ENCODE measurements at places on chromosomes 12 and 14.

GRCh38 chr14:33808187-33808586 is 142.7 kb downstream of the EGLN3 start:
- no peak for DNase-seq

DNA sequence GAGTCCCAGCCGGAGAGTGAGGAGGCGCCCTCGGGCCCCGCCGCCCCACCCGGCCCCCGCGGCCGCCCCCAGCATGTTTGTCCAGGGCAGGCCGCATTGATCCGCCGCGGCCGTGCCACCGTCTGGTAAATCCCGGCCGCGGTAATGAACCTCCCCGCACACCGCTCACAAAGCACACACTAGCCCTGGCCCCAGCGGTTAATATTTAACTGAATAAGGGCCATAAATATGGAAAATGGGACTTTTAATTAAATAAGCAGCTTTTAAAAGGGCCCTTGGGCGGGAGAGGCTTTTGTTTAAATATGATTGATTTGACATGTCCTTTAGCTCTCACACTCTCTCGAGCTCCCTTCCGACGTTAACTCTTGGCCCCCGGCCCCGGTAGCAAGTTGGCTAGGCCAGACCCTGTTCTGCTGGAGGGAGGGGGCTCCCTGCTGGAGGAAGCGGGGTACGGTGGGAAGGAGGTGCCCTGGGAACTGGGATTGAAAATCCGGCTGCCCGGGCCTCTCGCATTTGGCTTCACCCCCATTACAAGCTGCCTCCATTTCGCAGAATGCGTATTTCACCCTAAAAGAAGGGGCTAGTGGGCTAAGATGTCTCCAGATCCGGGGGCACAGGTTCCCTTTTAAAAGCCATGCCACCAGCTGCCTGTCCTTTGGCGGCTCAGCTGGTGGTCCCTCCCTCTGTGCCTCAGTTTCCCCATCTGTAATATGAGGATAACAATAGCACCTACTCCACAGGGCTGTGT is 199.8 kb downstream of the RBM19 start:
- no peak for DNase-seq

GRCh38 chr14:105481886-105482457 is 4.7 kb upstream of the CRIP1 start:
- DNase-seq: peak; percentile 95

DNA sequence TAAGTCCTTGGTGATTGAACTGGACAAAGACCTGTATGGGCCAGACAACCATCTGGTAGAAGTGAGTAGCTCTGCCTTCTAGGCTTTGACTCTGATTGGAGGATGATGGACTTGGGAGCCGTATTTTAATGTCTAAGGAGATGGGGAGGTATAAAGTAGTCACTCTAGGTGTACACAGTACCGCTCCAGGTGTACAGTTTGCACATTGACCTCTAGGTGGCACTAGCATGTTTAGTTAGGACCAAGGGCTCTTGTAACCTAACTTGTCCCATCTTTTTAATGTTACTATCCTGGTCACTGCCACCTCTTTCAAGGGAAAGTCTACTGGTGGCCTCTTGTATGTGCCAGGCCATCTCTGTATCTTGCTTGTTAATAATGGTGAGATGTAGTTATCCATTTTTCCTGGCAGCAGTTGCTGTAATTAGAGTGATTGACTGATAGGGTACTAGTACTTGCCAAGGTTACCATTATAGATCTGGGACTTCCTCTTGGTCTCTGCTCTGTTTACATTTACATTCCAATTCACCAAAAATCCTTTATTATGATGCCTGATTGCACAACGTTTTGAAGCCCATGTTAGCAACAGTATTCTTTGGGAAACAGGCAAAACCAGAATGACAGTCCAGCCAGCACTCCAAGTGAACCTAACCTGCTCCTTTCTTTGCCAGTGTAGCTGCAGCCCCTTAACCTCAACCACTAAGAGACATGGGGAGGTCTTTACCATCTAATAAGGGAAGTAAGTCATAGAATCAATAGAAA is 3.6 kb downstream of the SMARCD1 start:
- peak; percentile 77 for DNase-seq

DNA sequence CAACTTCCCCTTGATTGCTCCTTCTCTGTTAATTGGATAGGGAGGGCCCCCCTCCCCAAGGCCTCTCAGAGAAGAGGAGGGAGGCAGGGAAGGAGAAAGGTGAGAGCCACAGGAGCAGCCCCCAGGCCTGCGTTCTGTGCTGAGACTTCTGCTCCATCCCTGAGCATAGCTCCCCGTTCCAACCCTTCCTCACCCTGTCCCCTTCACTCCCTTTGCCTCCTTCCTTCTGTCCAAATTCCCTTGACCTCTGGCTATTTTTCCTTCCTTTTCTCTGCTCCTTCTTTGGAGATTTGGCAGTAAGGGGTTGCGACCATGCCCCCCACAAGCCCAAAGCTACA is 788 bp upstream of the ASIC1 start:
- DNase-seq: no peak

DNA sequence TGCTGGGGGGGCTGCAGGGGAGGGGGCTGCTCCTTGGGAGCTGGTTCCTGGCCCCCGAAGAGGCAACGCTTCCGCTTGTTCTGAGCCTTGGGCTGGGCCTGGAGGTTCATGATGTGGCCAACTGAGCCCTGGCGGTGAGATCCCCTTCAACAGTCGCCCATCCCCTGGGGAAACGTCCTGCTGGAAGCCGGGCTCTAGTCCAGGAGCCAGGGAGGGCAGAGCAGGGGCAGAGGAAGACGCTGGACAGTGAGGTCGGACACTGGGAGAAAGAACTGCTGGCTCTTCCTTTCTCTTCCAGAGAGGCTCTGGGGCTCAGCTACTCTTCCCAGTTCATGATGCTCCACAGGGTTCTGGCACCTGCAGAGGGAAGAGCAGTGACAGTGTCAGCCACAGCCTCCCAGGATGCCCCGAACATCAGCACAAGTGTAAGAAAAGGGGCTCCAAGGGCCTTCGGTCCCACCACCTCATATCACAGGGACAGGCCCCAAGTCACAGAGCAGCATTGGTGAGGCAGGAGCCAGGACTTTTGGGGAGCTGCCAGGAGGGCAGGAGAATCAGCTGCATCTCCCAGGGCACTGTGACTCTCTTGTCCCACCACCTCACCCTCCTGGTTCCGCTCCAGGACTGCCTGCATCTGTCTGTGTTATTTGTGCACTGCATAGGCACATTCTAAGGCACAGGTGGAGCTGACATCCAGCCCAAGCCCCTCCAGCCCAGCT is 25.9 kb upstream of the PNMA1 start:
- no peak for DNase-seq

DNA sequence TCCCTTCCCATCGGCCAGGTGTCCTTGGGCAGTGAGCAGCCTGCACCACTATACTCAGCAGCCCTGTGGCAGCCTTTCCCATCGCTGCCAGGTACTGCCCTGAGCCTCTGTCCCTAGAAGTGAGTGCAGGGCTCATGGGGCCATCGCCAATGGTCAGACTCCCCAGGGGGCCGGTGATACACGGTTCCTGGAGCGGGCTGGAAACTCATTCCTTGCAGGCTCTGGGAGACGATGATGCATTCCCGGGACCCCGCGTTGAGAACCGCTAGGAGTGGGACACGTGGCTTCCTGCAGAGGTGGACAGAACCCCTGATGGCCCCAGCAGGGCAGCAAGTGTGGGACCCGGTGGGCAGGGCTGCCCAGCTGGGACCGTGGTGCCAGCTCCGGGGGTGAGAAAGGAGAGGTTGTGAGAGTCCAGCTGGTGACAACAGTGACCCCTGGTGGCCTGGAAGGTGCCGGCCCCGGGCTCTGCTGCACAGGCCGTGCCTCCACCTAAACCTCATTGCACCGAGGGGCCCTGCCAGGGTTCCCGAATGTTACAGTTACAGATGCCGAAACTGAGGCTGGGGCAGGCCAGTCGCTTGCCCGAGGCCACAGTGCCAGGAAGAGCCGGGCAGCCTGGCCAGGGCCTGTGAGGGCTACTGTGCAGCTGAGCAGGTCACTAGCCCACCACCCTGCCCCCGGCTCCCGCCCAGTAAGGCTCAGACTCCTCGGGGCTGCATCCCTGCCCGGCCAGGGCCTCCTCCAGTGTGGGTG is 33.8 kb downstream of the FBRSL1 start:
- peak; percentile 78 for DNase-seq

DNA sequence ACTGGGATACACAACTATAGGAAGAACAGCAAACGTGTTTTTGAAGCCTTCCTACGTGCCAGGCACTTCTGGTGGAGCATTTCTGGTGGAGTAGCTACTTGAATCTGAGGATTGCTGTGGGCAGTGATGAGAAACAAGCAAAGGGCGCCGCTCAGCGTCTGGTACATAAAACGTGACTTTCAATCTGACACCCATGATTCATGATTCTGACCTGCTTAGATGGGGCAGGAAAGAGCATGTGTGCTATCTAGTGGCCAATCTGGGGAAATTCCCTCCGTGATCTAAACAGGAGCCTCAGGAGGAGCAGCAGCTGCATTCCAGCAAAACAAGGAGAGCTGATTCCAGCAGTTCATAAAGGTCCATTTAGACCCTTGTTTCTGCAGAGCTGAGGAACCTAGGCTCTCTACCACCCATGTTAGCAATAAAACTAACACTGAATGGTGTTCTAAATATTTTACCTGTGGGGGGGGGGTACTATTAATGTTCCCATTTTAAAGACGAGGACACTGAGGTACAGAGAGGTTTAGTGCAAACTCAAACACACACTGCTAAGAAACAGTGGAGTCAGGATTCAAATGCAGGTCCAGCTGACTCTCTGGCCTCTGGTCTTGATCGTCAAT is 37.8 kb downstream of the PAH start:
- DNase-seq: peak; percentile 62

GRCh38 chr14:64612021-64612380 is 62.2 kb downstream of the PPP1R36 start:
- DNase-seq: no peak

- no peak for DNase-seq
These were observed 1.0 kb upstream of the GLRX5 start for GRCh38 chr14:95533822-95534221.

GRCh38 chr14:74563233-74563585 is 48.8 kb downstream of the LTBP2 start:
- DNase-seq: no peak

DNA sequence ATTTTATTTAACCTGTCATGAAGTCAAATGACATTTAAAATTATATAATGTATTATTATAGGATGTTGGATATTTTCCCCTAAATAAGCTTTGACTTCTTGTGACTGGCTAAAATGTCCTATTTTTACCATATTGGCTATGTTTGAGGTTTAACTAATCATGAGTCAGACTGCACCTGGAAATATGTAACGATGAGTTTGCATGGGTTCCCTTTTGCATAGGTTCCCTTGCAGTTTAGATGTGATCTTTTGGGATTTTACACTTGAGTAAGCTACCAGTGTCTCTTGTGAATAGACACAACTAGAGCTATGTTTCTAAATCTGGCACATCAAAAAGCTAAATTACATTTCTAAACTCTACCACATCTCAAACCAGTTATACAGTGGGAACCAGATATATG is 5.2 kb downstream of the PDZRN4 start:
- DNase-seq: no peak

- no peak for DNase-seq
These were observed 440.9 kb downstream of the NAV3 start for GRCh38 chr12:78271546-78271945.

- no peak for DNase-seq
These were observed 707.3 kb downstream of the MED13L start for GRCh38 chr12:115570069-115570777.

- no peak for DNase-seq
These were observed 160.4 kb downstream of the TBX5 start for GRCh38 chr12:114245555-114245954.

DNA sequence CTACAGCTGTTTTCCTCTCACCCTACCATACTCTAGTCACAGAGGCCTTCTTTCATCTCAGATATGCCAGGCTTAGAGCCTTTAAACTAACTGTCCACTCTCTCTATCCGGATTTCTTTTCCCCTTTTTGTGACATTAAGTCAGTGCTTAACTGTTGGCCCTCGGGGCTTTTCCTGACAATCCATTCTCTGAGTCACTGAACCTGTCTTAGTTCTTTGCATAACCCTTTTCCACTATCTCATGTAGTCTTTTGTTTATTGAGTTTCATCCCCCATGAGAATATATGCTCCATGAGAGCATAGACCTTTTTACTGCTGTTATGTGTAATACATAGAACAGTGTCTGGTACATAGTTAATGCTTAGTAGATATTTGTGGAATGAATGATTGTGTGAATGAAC is 68.7 kb downstream of the PLEKHA5 start:
- no peak for DNase-seq

GRCh38 chr12:94941440-94941862 is 62.0 kb downstream of the NDUFA12 start:
- peak; percentile 79 for DNase-seq
